ENCODE measurements at places on chromosomes 3 and 15.
A peak's percentile ranks its signal among the peaks of the same experiment; 100 is the strongest.

GRCh38 chr3:6177417-6177816 is 683.5 kb upstream of the GRM7 start:
- no peak for DNase-seq

GRCh38 chr15:47857776-47858167 is 140.5 kb downstream of the SEMA6D start:
- no peak for DNase-seq

DNA sequence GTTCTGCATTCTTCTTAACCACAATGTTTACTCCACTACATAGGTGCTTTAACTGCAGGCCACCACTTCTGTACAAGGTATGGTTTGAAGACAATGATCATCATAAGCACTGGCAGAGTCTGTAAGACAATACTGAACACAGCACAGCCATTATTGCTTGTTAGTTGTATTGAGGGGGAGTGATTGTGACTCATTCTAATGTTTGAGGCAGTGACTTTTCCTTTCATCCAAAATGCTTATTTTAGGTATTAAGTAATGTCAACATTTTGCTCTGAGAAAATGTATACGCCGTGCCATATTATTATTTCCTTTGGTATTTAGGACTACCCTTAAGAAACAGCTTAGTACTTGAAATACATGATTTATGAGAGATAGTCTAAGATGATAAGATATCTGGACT is 618.2 kb upstream of the ZNF717 start:
- no peak for DNase-seq

- no peak for DNase-seq
These were observed 72.3 kb downstream of the ITGB5 start for GRCh38 chr3:124814620-124815421.

- DNase-seq = peak; percentile 28
These were observed 91.7 kb upstream of the PRICKLE2 start for GRCh38 chr3:64316971-64317370.

DNA sequence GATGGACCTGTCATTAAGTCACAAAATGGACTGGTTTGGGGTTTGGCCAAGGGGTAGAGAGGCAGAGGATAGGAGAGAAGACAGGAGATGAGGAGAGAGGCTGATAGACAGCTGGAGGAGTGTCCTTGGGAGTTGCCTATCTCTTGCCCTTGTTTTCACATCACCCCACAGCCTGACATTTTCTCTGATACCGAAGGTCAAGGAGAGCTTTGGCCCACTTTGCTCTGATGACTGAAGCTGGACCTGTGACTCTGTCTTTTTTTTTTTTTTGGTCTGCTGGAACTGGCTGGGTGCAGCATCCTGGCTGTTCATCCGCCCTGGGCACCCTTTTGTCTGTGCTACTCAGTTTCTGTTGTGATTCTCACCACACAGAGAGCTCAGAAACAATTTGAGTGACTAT is 5.1 kb downstream of the GPD1L start:
- no peak for DNase-seq

DNA sequence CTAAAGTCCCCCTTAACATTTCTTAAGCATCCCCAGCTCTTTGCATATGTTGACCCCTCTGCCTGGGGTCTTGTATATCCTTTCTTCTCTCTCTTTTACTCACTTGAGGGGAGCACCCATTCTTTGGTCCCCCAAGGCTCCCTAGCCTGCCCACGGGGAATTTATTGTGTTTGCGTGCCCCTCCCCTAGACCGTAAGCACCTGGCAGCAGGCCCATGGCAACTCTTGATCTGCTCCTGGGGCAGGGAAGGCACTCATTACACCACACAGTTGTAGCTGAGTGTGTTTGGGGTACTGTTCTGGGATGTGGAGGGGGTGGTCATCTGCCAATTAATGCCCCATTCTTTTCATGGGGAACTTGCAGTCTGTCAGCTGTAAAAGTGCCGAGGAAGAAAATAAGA is 27.3 kb upstream of the SMAD6 start:
- no peak for DNase-seq

DNA sequence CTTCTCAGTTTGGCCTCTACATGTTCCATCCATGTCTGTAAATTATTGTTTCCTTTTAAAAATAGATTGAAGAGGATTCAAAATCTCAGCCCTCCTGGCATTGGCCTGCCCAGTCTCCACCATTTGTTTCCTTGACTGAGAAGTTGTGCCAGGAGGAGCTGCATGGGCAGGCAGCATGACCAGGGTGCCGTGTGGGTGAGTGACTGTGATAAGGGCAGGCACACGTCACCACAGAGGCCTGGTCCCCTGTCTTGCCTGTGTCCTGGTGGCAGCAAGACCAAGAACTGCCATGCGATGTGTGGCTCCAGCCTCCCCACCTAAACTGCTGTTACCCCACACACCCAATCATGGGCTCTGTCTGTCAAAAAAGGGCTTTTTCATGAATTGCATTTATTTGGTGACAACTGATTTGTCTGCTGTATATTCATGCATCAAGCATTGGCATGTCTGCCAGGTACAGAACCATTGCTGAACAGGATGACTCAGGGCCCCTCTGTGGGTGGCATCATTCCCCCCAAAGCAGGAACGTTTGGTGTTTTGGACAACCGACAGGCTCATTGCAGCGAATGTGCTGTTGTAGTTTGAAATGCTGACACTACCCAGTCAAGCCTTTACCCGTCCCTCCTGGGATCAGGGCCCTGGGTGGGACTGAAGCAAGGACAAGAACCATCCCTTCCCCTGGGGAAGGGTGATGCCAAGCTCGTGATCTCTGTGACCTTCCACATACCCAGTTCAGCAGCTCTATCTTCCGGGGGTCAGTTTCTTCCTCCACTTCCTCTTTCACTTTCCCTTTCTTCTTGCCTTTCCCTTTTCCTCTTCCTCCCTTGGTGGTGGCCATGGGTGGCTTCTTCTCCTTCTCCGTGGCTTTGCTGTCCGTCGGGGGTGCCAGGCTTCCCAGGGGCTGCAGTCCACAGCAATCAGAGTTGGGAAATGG is 51.6 kb downstream of the TRPM1 start:
- no peak for DNase-seq

DNA sequence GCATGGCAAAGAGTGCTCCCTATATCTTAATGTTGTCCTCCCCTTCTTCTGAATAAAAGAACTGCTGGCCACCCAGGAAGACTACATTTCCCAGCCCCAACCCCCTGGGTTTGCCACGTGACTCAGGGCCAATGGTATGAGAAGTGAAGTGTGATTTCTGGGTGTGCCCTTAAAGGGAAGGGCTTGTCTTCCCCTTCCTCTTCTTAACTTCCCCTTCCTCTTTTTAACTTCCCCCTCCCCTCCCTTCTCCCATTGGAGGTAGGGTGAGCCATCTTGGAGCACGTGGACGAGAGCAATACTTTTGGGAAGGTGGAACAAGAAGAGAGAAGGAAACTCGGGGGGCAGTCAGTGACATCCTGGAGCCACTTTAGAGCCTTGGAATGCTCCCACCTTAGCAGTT is 6.8 kb upstream of the KBTBD12 start:
- no peak for DNase-seq

DNA sequence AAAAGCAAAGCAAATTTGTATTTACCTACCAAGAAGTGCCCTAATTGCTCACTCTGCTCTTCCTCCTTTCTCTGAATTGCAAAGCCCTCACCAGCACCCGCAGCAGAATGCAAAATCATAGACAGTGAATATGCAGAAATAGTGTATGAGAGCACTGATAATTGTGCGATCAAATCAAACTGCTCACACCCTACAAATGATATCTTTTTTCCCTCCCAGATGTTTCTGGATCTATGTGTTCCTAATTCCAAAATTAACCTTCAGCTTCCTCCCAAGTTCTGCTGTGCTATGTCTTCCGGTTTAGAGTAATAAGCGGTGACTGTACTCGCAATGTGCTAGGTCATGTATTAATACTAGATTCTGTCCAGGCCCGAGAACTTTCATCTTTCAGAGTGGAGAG is 3.4 kb downstream of the GHSR start:
- DNase-seq = no peak

DNA sequence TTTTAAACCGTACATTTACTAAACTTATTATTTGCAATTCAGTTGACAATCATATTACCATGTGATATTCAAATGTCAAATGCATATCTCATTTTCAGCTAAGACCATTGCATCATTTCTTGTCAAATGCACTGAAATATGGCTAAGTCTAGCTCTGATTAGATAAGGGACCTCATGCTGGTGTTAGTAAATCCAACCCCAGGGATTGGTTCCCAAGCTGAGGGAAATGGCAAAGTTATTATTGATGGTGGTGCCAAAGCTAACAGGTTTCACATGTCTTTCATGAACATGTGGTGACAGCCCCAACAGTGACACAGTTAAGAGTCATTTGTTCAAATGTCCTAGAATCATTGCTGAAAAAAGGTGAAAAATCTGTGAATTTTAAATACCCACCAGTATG is 641.1 kb downstream of the MECOM start:
- no peak for DNase-seq

GRCh38 chr3:169146866-169147237 is 516.7 kb downstream of the MECOM start:
- DNase-seq = no peak

DNA sequence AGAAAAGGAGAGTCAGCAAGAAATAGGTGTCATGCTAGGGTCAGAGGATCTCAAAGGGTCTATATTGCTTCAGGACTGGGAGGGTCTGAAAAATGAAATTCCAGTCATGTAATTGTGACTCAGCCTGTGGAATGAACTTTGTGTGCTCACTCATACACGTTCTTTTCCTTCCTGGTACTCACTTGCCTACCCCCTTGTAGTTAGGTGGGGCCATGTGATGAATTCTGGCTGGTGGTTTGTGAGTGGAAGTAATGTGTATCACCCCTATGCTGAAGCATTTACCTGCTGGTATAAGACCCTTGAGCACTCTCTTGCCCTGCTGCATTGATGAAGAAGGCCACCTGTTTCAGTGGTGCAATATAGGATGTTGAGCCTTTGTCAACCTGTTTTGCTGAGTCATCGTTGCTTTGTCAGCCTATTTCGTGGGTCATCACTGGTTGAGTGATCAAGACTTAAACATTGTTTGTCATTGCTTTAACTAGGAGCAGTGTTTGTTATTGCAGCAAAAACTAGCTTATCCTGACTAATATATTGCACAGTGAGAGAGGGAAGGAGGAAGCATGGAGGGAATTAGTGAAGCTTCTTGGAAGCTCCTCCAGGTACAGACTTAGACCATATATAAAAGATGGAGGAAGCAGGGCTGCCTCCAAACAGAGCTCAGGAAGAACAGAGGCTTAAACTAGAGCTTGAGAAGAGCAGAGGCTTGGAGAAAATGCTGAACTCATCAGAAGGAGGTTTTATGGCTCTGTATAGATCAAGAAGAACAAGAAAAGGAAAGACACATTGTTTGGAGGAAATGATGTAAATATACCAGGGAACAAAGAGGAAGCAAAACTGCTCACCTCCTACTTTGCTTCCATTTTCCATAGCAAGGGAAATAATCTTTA is 28.9 kb downstream of the TLNRD1 start:
- no peak for DNase-seq

- no peak for DNase-seq
These were observed 375.9 kb downstream of the MCTP2 start for GRCh38 chr15:94607176-94607654.

DNA sequence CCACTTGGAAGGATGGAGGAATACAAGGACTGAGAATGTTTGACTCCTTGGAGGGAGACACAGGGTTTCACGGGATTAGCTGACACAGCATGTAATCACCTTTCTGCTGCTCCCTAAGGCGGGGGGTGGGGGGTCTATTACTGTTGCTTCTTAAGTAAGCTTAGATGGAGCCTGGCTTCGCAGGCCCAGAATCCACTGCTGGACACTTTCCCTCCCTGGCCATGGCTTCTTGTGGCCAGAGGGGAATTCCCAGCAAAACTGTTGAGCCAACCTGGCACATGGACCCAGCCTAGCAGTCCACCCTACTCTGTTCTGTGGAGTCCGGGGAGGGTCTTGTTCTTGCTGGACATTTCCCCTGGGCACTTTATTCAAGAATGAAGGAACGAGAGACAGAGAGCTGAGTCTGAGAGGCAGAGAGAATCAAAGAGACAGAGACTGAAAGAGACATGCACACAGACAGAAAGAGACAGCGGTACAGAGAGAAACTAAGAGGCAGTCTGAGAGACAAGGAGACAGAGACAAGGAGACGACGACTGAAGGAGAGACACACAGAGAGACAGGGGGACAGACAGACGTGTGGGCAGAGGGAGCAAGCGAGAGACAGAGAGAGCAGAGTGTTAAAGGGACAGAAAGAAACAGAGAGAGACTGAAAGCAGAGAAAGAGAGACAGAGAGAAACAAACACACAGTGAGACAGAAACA is 55.6 kb upstream of the DLG1 start:
- peak; percentile 18 for DNase-seq

GRCh38 chr3:190269101-190269500 is 53.1 kb downstream of the CLDN1 start:
- DNase-seq = no peak

DNA sequence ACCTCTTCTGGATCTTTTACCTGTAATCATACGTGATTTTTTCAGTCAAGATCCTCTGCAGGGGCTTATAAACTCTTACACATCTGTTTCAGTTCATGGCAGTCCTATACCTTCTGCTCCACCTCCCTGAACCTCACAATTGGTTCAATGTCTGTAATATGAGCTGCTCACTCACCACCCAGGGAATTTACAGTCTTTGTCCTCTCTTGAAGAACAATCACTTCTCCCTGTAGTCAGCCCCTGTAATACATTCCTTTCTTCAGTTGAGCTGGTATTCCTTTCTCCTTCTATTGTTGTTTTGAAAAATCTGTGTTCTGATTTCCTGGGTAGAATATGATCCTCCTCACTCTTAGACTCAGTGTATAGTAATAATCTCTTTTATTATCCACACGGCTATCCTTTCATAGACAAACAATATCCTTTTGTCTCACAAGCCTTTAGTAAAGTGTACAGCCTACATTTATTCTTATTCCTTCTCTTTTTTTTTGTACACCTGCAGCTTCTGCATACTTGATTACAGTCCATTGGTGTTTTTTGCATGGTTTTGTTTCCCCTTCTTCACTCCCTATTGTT is 101.8 kb downstream of the NECTIN3 start:
- DNase-seq = no peak

- no peak for DNase-seq
These were observed 3.3 kb upstream of the GRIP2 start for GRCh38 chr3:14543446-14543845.

GRCh38 chr3:119786409-119786808 is 4.5 kb downstream of the NR1I2 start:
- no peak for DNase-seq

GRCh38 chr15:78455749-78456148 is 17.7 kb downstream of the IREB2 start:
- DNase-seq = no peak

- DNase-seq = no peak
These were observed 279.5 kb upstream of the NECTIN3 start for GRCh38 chr3:110791995-110792686.

- no peak for DNase-seq
These were observed 24.3 kb upstream of the IMPDH2 start for GRCh38 chr3:49053543-49053942.

- DNase-seq = no peak
These were observed 311.7 kb downstream of the NSUN3 start for GRCh38 chr3:94374439-94375161.

GRCh38 chr15:70101459-70102113 is 3.9 kb upstream of the TLE3 start:
- DNase-seq = peak; percentile 84

DNA sequence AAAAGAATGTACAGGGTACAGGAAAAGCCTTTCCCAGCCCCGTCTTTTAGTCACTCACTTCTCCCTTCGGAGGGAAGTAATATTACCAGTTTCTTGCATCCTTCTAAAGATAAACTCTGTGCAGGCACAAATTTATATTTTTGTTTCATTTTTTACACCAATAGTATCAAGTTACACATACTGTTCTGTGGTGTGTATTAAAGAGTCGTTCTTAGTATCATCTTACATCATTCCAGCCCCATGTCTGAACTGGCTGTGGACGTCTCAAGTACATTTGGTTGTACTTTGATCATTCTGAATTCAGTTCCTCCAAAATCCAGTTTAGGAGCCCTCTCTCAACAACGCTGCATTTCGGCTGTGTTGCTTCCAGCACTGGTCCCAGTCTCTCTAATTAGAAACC is 68.7 kb downstream of the LMLN start:
- no peak for DNase-seq
